ENCODE measurements at places on chromosomes 3 and 15.

- DNase-seq: no peak
Observed at GRCh38 chr3:54331341-54331740, 209.0 kb downstream of the CACNA2D3 start.

GRCh38 chr3:144106970-144107369 is 135.3 kb downstream of the DIPK2A start:
- DNase-seq: no peak

DNA sequence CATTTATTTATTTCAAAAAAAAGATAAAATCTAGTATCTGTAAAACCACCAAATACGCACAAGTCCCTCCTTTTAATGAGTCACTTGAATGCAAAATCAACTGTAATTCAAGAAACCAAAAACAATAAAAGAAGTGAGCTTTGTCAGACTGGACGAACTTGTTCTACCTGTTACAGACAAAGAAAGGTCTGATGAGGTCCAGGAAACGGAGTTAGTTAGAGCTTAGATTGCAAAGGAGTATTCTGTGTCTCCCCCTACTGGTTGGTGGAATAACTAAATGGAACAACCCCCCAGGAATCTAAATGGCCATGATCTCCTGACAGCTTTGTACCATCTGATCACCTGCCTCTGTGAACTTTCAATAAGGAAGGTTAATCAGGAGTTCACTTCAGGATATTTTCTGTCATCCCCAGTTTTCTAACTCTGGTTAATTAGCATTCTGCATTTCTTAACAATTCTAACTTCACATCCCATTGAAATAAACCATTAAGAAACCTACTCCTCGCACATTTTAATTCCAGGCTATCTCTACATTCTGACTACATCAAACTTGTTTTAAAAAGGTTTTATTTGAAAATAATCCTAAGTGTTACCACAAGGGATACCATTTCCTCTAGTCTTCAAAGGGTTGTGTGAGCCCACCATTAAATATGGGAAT is 333.0 kb upstream of the SATB1 start:
- DNase-seq: no peak

DNA sequence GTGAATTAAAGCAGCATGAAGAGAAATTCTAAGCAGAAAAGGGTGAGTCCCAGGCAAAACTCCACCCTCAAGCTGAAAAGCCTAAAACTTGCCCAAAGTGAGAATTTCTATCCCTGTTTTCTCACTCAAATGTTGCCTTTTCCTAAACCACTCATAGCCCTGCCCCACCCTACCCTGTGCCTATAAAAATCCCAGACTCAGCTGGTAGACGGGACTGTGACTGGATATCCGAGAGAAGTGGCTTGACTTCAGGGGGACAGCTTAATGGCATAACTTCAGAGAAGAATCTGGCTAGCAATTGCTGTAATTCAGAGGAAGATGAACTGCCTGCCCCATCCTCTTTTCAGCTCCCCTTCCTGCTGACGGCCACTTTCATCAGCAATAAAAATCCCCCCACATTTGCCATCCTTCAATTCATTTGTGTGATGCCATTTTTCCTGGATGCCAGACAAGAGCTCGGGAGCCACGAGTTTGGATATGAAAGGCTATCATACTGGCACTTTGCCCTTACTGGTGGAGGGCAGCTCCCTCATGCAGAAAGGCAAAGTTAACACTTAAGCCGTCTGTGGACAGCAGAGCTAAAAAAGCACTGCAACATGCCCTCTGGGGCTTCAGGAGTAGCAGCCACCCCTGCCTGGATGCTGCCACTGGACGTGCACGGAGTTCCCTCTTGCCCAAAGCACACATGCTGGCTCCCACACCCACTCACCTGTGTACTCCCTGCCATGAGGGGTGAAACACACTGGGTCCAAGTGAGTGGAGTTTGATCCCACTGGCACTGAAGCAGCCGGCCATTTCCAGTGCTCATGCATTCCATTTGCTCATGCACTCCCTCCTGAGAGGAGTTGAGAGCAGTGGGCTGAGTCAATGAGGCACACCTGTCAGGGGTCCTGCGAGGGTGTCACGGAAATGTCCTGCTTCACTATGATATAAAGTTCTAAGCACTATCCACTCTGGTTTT is 670.6 kb downstream of the PLOD2 start:
- DNase-seq: no peak

DNA sequence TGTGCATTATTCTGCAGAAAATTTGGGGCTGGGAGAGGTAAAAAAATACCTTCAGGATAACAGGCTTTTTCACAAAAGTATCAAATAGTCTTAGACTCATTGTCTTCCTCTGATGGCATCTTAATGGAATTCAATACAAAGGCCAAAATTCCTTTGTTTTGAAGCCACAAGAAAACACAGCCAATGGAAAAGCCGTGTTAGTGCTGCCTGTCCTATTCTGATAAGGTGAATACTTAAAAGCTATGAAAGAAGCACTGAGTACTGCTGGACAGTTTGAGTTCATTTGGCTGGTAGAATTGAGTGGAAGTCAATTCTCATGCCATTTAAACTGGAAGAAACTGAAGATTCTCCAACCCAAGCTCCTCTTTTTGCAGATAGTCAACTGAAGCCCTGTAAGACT is 395.3 kb upstream of the TPRG1 start:
- no peak for DNase-seq

DNA sequence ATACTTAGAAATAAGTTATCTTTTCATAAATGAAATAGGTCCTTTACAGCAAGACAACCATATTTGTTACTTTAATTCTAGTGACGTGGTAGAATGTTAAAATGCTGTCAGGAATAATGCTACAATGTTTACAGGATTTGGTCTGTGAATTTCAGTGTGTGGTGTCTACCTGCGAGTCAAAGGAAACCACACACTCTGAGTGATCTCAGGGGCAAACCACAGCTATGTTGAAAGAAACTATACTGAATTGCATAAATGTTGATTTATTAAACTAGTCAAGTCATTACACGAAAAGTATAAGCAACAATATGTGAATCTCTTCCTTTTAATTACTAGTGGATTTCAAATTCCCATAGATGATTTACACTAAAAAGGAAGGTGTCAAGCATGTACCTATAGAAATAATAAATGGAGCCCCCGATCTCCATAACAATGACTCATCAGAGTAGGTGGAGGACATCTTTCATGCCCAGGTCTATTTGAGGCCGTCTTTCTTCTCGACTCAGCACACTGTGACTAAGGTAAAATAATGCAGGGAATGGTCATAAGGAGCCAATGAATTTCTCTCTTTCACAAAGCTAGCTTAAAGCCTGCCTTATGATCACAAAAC is 463.0 kb downstream of the ERC2 start:
- DNase-seq: no peak

GRCh38 chr3:52872245-52872644 is 25.1 kb downstream of the STIMATE start:
- DNase-seq: no peak

All from C1 segment of cervical spinal cord (tissue), 14 donors.